A172 (cell line): ENCODE measurements at places on chromosomes 2 and 18. TPM values are rescaled to one million over a fixed set of nuclear protein-coding genes. Genes with fewer than 3 reads are reported as not detected.

DNA sequence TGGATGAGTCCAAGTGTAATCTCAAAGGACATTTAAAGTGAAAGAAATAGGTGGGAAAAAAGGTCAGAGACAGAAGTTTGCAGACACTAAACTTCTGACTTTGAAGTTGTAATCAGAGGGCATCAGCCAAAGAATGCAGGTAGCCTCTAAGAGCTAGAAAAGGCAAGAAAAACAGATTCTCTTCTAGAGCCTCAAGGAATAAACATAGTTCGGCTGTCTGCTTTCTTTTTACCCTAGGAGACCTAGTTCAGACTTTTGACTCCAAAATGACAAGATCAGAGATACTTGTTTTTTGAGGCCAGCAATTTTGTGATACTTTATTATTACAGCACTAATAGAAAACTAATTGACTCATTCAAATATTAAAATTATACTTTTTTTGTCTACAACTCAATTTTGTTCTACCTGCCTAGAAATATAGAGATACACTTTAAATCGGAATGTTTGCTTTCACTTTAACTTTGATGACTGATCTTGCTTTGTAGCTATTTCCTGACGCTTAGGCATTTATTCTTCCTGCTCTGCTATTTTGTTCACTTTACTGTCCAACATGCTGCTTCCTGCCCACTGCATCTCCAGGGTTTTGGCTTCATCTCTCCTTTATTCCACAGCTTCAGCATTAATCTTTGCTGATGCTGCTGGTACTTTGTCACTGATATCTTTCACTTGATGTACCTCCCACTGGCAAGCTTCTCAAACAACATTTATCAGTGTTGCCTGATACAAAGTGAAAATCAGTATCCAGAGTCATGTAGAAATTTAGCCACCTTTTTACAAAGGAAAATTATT is 272.5 kb downstream of the DSEL start:
- no peak for DNase-seq

Gene GREB1
- total RNA-seq = 2.8 and 3.4 TPM in 2 replicates

DNA sequence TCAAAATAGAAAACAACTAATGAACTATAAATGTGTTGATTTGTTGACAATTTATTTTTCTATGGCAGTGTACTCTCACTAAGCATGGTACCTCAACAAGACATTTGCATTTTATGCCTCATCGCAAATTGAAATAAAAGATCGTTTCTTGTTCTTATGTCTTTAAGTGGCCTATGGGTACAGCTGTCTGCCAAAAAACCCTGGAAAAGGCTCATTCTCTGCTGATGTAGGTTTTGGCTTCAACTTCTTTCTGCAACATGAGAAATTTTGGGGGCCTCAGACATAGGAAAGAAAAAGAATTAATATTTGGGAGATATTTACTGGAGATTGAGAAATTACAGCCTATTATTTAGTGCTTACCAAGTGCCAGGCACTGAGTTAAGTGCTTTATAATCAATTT is 205.1 kb upstream of the DPP10 start:
- DNase-seq = no peak

DNA sequence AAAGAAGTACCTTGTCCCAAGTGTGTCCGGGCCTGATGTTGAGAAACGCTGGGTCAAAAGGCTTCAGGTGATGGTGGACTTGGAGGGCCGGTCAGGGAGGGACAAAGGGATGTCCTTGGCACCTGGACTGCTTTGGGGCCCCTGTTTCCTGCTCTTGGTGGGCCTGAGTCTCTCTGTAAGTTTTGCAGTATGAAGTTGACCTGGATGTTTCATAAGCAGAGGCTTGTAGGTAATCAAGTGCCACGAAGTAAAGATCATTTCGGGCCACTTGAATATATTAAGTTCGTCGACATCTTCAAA is 29.4 kb downstream of the ASAP2 start:
- DNase-seq = peak; percentile 43

Gene GNLY
- not detected in 2 replicates for total RNA-seq

Gene MOCOS
- total RNA-seq = 3.3 and 3.9 TPM in 2 replicates

DNA sequence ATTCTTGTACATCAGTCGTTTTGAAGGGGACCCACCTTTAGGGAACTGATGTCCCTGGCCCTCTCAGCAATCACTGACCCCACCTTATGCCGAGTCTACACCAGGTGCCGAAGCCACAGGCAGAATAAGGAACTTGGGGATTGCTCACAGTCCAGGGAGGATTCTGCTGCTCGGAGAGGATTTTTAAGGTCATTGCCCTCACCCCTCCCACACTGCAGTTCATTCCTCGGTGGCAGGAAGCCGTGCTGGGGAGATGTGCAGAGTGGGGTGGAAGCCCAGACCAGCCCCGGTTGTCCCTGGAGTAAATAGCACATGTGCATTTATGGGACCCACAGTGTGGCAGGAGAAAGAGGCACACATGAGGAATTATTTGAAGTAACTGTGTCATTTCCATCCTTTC is 50.4 kb downstream of the PLB1 start:
- DNase-seq = no peak
